ENCODE measurements at places on chromosomes 3 and 15.

DNA sequence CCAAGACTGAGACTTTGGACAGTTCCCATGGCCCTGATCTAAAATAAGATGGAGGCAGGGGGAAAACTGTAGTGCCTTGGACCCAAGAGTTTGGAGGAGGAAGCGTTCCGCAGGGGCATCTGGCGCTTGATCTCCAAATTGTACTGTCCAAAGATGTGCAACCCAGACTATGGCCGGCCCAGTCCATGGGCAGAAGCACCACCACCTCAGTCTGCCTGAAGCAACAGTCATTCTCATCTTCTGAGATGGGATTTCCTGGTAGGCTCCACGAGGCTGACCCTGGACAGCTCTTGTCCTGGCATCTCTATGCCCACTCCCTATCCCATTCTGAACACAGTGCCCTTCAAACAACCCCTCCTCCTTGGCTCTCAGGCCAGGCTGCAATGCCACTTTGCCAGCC lies 3.6 kb downstream of the INSYN1 start:
- DNase-seq, result no peak

GRCh38 chr3:134753999-134754742 lies 40.9 kb upstream of the EPHB1 start:
- no peak for DNase-seq

DNA sequence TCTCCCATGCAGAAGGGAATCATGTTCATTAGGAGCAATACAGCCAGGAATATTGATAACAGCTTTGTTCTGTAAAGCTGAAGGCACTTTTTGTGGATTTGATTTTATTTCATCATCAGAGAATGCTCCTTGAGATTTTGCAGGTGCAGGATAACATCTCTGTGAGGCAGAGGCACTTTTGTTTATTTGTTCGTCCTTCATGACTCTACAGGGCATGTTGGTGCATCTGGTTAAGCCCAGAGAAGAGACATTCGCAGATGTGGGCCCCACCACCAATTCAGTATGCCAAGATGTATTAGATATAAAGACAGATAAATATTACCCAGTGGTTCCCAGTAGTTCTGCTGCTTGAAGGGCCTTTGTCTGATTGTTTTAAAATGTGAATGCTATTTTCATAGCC lies 368.1 kb upstream of the SEMA6D start:
- no peak for DNase-seq

DNA sequence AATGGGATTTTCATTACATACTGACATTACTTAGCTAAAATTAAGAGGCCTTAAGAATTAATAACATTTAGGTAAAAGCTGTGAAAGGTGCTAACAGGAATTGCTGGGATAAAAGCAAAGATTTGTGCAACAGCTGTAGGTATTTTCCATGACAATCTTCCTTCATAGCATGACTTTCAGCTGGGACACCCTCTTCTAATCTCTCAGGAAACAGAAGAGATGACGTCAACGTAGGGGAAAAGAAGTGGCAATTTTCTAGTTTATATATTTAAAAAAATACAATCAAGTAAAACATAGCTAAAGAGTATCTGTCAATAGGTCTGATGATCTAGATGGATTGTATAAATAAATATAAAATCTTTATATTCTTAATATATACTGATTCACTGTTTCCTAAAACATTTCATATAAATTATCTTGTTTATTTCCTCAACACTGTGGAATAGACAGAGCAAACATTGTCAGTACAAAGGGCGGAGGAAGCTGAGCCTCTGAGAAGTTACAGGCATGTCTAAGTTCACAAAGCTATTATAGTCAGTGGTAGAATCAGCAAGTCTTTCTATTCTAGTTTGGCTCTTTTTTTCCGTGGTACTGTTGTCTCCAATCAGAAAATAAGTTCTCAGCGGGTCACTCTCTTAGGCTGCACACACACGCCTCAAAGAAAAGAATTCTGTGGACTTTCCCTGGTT lies 217.0 kb downstream of the P3H2 start:
- DNase-seq, result no peak

DNA sequence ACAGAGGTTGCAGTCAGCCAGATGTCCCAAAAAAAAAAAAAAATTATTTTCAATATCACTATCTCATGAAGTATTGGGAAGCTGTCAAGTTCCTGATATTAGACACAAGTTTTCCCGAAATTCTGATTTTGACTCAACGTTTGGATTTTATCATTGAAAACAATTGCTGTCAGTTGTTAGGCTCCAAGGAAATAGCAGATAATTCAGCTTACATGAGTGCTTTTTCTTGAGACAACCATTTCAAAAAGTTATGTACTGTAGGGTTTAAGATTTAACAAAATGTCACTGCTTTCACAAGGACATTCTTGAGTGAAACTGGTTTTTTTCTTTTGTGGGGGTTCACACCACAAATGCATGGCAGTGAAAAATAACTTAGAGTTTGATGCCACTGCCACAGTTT lies 9.3 kb upstream of the SETD5 start:
- DNase-seq, result no peak

DNA sequence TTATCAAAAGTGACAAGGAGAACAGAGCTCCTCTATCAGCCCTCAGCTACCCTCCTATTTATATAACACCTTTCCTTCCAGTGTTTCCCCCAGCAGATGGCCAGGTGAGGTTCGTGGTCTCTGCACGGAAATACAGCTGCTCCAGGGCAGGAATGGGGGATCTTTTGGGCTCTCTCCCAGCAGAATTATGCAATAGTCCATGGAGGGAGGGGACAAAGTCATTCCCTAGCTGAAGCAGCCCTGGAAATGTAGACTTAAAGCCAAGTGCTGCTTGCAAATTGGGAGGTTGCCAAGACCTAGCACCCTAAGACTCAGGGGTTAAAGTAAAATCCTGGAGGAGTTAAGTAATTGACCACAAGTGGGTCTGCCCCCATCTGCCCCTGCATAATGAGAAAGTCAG lies 256.3 kb downstream of the LRTM1 start:
- no peak for DNase-seq

- no peak for DNase-seq
These were observed 8.6 kb upstream of the FBN1 start for GRCh38 chr15:48653913-48654670.

- peak; percentile 9 for DNase-seq
These were observed 314.7 kb downstream of the LPP start for GRCh38 chr3:188468662-188469061.

DNA sequence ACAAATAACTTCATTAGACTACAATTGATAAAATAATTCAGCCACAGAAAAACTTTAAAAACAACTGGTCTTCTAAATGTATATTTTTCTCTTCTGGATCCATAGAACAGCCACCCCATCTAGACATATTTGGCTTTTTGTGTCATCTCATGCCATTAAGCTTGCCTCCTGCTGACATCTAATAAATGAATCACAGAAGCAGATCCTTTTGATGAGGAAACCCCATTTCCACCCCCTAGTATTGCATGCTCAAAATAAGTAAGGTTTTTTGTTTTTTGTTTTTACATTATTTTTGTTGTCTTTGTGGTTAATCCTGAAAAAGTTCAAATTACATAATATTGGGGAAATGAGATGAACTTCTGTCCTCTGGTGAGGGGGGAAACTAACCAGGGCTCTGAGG lies 94.8 kb downstream of the DUT start:
- no peak for DNase-seq

GRCh38 chr3:37137516-37137915 lies 36.9 kb downstream of the LRRFIP2 start:
- no peak for DNase-seq

GRCh38 chr15:86201313-86202008 lies 121.8 kb downstream of the AGBL1 start:
- DNase-seq, result no peak

DNA sequence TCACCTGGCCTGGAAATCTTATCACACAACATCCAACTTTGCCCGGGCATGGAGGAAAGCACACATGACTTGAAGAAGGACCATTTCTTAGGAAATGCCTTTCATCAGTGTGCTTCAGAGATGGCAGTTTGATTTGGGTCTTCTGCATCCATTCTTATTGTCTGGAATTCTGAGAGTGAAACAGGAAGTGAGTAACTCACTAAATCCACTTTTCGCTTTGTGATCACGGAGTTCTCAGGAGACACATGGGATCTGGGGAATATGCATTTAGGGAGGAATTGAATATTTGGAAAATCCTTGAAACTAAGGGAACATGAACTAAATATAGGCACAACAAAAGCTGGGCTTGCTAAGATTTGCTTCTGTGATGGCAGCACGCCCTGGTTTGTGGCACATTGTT lies 212.5 kb upstream of the FEZF2 start:
- no peak for DNase-seq

- DNase-seq, result no peak
These were observed 946.7 kb downstream of the ZPLD1 start for GRCh38 chr3:103381296-103382079.

- no peak for DNase-seq
These were observed 449.5 kb upstream of the TBL1XR1 start for GRCh38 chr3:177646749-177647148.

GRCh38 chr3:52456169-52456799 lies 880 bp downstream of the NISCH start:
- DNase-seq, result no peak

DNA sequence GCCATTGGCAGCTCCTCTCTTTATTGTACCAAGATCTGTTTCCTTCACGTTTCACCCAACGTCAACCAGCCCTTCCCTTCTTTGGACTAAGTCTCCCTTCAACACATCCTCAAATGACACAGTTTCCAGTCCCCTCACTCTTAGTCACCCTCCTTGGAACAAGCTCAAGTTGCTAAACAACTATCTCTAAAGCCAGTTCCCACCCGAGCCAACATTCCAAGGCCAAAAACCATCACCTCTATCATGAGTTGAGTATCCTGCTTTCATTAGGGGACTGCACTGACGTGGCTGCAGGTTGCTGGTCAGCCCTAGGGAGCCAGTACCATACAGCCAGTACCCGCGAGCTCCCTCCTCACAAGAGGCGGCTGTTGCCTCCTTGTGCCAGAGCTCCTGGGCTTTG lies 73.8 kb downstream of the LIPC start:
- no peak for DNase-seq

DNA sequence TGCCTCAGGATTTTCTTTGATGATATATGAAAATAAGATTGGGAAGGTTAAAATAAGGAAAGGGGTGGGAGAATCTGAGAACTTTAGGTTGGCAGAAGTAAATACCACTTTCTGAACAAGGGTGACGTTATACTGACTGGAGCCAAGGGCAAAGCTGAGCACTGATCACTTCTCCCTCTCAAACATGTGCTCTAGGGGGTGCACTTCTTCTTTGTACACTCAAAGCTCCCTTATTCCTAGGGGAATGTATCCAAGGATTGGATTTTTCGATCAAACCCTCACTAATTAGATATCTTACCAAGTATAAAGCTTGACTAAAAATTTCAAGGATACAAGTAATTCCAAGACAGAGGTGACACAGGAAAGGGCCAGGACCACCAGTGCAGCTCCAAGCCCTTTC lies 243.9 kb upstream of the UMPS start:
- no peak for DNase-seq

DNA sequence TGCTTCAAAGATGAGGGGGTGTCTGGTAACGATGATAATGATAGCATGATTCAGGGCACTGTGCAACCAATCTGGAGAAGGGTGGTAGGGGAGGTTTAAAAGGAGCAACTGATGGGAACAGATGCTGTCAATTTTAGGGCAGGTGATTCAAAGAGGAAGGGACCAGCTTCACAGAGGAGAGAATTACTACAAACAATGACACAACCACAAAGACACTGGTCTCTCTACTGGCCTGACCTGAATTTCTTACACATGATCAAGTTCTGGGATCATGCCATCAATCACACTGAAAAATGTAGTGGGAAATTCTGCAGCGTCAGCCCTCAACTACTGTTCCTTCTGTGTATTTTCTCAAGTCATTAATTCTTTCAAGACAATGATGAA lies 2.6 kb upstream of the CDV3 start:
- no peak for DNase-seq

GRCh38 chr15:51887887-51888592 lies 58.6 kb downstream of the TMOD3 start:
- DNase-seq, result no peak

DNA sequence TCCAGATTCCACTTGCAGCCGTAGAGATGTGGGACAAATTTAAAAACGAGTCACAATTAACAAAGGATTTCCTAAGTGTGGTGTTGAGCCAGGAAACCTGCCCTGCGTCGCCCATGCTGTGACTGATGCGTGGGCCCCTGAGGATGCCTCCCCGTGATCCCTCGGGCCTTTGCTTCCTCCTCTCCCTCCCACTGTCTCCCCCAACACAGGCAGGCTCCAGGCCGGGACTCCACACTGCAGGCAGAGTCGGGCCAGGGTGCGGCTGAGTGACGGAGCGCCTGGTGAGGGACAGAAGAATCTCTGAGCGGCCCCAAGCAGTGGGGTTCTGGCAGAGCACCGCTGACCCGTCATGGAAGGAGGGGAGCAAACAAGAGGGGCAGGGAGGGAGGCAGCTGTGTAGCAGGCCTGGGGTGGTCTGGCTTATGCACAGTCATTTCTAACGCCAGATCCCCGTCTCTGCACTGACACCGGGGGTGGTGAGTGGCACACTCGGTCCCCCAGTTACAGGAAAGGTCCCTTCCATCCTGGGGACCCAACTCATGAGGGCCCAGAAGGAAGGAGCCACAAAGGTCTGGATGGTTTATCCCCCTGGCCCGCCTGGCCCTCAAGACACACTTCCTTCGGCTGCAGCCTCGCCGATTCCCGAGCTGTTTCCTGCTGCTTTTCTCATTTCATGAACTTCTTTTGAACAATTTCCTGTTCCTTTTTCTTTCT lies 91.0 kb downstream of the XXYLT1 start:
- DNase-seq, result no peak

DNA sequence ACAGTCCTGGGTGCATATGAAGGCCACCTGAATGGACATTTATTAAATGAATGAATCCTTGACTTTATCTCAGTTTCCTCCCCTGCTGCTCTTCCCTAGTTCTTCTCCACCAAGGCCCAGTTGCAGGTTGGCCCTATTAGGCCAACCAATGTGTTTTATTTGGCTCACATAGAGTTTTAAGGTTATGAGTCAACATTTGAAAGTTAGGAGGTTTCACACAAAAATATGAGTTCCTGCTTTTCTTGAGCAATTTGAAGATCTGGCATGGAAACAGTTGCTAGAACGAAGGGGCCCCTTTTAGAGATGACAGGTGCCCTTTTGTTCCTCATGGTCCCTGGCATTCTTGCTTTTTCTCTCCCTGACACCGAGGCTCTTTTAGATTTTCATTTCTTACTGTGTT lies 83.0 kb upstream of the PDZRN3 start:
- no peak for DNase-seq

GRCh38 chr3:127794402-127794801 lies 27.9 kb downstream of the MGLL start:
- DNase-seq, result no peak

DNA sequence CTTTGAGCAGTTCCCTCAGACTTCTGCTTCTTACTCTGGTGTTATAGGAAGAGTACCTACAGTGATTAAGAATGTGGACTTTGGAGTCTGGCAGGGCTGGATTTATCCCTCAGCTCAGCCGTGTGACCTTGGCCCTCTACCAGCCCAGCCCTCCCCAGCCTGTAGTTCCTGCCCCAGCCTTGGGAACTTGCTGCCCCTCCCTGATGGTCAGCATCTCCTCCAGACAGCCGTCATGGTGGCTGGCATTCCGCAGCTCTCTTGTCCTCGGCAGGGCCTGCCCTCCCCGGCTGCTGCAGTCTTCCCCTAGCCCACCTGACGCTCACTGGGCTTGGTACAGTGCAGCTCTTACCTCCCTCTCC lies 21.9 kb upstream of the CPNE9 start:
- no peak for DNase-seq
